ENCODE measurements at places on chromosomes 5 and 9. TPM values are rescaled to one million over a fixed set of nuclear protein-coding genes. Genes with fewer than 3 reads are reported as not detected.

The SLC38A9 gene
- 23.5 TPM for total RNA-seq

The GPR151 gene
- not detected for total RNA-seq

The LCP2 gene
- total RNA-seq, result not detected

The CNTNAP3 gene
- total RNA-seq, result 76.5 TPM

The HAVCR2 gene
- total RNA-seq, result 0.26 TPM

The ANXA2R gene
- 1.5 TPM for total RNA-seq

The PCA3 gene
- 0.26 TPM for total RNA-seq

The SNX2 gene
- 109 TPM for total RNA-seq

All from aortic smooth muscle cell (primary cell).